ENCODE measurements at places on chromosomes 16 and 17.
A peak's percentile ranks its signal among the peaks of the same experiment; 100 is the strongest.

DNA sequence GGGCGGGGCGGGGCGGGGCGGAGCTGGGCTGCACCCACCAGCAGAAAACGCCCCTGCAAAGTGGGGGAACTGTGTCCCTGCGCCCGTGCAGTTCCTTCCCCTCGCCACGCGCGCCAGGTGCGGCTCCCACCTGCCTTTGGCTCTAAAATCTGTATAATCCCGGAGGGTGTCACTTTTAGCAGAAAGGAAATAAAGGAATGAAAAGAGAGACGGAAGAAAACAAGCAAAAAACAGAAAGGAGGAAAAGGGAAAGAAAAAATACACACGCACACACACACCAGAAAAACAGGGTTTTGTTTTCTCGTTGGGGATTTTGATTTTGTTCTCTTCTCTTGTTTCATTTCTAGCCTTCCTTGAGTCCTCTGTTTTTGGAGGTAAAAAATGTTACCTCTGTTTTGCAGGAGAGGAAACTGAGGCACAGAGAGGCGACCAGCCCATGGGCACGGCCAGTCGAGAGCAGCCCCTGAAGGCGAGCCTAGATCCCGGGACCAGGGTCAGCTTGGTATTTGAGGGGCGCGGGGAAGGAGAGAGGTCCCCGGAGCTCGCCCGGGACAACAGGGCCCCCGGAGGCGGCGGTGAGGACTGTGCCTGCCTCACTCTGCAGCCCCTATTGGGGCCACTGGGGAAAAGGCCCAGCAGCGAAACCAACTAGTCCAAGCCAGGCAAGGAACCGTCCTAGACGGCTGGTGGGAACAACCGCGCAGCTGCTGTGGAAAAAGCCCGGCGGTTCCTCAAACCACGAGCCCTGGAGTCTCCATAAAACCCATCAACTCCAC is 594 bp upstream of the CARHSP1 start:
- DNase-seq: no peak

- DNase-seq: no peak
Observed at GRCh38 chr17:60381958-60382357, 10.0 kb downstream of the USP32 start.

DNA sequence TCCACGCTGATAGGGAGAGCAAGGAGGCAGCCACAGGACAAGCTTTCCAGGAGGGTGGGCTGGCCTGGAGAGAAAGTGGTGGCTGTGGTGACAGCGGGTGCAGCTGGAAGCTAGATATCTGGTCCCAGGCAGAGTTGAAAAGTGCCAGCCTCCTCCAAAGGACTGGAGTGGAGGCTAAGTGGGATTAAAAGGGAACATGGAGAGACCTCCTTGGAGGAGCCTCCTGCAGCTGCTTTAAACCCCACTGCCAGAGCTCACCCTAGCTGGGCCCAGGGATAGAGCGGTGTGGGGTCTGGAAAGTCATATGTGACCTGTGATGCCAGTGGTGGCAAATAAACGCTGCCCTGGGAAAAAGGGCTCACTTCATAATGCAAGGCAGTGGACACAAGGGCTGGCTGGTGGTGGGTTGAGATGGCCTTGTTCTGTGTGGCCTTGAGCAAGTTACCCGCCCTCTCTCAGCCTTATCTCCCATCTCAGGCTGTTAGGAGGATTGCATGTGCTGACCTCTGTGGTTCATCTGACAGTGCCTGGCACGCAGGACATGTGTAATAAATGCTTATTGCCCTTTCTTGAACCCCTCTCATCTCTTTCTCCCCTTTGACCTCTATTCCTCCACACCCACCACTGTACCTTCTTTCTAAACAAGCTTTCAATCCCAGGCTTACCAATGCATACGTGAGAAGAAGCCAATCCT is 61.0 kb upstream of the LGALS9 start:
- no peak for DNase-seq

DNA sequence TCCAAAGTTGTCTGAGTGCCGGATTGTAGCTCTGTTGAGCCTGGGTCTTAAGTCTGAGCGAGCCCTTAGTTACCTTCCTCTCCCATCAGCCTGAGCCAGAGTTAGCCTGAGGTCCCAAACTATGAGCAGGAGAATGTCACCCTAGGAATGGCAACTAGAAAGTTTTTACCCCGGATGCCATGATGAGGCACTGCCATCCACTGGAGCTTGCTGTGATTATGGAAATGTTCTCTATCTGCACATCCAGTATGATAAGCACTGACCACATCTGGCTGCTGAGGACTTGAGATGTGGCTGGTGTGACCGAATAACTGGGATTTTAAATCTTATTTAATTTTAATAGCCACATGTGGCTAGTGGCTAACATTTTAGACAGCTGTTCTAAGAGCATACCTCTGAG is 550.0 kb downstream of the CDH13 start:
- no peak for DNase-seq

DNA sequence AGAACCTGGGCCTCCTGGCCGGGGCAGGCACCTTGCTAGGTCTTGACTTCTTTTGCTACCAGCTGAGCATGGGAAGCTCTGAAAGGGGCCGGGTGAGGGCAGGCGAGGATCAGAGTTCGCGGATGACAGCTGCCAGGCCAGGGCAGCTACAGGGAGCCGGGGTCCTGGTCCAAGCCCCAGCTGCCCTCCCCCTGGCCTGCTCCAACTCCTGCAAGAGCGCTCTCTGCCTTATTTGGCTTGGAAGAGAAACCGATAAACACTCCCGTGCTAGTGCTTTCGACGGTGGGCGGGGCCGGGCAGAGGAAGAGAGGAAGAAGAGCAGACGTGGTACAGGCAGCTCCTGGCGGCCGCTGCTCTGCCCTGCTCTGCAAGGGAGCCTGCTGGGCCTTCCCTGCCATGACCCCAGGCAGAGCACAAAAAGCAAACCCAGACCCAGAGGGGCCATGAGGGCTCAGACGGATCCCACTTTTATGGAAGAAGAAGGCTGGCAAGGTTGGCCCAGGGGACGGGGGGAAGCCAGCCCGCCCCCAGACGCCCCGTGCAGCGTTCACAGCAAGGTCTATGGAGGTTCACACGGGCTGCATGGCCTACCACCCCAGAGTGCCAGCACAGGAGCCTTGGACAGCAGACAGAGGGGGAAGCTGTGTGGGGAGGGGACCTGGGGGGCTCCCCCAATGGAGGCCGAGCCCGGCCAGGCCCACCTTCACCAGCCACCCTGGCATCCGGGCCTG is 25.6 kb downstream of the PIEZO1 start:
- DNase-seq: peak; percentile 61

GRCh38 chr17:8799570-8800212 is 526 bp upstream of the MFSD6L start:
- DNase-seq: no peak

GRCh38 chr16:83622010-83622409 is 185.8 kb upstream of the HSBP1 start:
- DNase-seq: no peak

DNA sequence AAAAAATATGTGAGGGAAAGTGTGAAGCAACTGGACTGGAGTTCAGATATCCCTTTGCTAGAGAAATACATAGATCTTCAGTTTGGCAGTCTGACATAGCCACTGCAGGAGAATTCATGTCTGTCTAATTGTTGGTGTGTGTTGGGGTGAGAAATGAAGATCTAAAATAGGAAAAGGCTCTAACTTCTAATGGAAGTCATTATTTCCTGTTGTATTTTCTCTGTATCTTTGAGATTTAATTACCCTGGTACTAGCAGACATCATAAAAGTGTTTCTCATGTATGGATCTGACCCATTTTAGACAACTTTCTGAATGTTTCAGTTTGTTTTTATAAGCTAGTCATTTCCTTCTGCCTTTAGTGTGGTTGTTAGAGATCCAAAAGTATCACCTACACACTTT is 128.3 kb downstream of the NLK start:
- no peak for DNase-seq

DNA sequence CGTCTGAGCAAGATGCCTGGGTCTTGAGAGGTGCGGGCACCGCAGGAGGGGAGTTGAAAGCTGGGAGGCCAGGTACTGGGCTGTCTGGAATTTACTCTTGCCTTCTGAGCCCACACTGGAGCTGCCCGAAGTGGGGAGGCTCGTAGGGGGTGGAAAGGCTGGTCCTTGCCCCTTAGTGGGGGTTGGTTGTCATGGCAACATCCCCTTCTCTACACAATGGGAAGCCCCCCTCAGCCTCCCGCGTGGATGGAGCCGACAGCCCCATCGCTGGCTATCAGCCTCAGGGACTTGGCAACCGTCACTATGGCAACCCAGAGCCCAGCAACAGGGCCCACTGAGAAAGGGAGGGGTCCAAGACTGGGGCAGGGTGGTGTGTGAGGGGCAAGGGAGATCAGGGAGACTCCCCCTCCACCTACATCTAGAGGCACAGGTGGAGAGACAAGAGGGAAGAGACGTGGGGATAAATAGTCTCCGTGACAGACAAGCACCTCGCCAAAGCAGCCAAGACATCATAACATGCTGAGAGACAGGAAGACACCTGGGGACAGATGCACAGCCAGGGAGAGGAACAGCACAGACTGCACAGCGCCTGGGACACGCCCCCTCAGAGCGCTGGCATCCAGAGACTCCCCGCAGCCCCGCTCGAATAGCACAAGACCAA is 5.3 kb upstream of the DNAH2 start:
- no peak for DNase-seq

- no peak for DNase-seq
Observed at GRCh38 chr17:75645501-75645888, 12.3 kb downstream of the SMIM5 start.

- no peak for DNase-seq
Observed at GRCh38 chr16:29644338-29644857, 18.6 kb upstream of the SPN start.

- no peak for DNase-seq
Observed at GRCh38 chr17:73731733-73732132, 87.5 kb upstream of the SDK2 start.

GRCh38 chr17:58531661-58532554 is 17.5 kb upstream of the MTMR4 start:
- peak; percentile 72 for DNase-seq

DNA sequence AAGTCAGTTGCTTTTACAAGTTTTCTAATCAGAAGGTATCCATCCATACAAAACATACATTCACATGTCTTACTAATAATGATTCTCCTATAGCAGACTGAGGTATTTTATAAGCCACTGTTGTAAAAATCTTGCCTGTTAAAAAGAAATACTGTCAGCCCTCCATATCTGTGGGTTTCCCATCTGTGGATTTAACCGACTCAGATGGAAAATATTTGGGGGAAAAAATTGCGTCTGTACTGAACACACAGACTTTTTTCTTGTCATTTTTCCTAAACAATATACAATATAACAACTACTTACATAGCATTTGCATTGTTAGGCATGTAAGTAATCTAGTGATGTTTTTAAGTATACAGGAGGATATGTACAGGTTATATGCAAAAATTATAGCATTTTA is 90.4 kb downstream of the PARN start:
- DNase-seq: no peak

DNA sequence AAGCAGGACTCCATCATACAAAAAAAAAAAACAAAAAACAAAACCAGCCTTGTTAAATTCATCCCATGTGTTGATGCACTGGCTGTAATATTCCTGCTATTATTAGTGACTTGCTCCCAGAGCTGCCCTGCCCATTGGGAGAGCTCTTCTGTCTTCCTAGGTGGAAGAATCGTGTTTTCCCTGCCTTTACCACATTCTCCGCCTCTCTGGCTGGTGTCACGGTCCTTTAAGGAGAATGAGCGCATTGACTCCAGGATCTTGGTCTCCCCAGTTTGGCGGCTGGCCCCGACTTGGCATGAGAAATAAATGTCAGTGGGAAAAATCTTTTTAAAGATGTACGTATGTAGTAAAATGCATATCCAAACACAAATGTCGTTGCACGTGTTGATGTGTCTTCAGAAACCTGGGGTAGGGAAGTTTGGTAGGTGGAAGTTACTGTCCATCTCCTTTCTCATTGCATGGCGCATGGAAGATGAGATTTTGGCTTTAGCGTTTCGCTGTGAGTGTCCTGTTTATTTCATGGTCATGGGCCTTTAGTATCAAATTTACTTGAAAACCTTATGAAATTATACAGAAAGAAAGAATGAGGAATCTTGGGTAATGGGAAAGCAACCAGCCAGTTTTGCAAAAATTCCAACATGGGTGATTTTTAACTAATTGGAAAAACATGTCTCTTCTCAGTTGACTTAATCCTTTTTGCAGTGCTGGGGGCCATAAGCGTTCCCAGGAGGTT is 15.5 kb downstream of the RMI2 start:
- no peak for DNase-seq

GRCh38 chr17:41535764-41536481 is 7.8 kb upstream of the KRT19 start:
- DNase-seq: no peak

DNA sequence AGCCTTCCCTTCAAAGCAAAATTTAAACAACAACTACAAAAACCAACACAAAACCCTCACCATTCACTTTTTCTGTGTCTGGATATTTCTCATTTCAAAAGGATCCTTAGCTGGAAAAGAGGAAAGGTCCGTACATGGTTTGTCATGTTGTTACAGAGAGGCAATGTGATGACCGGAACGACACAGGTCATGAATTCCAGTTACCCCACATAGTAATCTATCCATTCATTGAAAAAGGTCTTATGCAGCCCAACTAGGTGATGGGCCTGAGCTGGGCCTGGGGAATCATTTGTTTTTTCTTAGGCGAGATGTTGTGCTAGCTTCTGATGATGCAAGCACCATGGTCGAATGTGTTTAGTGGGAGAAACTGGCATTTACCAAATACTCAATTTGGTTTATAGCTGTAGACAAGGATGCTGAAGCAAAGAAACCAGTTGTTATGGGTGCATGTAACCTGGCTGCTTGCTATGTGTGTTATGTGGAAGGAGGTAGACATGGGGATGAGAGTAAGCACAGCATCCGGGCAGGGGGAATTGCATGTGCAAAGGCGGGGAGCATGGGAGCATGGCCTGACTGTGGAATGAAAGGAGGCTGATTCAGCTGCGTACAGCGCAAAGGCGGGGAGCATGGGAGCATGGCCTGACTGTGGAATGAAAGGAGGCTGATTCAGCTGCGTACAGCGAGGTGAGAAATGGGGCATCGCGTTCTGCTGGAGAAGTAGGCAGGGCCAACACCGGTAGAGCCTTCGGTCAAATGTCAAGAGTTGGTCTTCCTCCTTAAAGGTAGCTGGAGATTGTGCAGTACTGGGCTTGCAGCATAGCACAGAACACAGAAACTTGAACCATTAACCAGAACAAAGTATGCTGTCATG is 269.7 kb upstream of the MAF start:
- DNase-seq: no peak

DNA sequence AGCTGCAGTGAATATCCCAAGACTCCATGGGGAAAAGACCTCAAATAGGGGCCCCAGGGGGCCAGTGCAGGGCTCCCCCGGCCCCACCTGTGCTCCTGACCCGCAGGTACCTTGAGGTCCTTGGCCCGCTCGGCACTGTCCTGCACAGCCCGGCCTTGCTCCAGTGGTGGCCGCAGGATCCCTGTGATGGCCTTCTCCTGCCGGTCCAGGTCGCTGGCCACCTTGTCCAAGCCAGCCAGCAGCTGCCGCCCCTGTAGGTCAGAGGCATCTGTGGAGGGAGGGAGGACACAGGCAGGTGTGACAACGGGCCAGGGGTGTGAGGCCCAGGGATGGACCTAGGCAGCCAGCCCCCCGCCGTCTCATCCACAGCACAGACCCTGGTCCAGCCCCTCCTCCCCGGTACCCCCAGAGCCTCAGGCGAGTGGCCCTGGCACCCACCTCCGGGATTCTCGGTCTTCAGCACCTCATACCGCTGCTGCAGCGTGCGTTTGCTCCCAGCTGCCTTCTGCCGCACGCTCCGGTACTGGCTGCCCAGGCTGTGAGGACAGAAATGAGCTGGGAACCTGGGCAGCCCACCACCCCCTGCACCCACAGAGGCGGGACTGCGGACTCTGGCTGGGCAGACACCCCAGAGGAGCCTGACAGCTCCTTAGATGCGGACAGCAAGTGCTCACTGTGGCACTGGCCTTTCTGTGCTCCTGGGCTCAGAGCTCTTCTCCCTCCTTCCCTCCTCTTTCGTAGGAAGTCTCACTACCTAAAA is 43.7 kb downstream of the PPL start:
- no peak for DNase-seq

Measured in stimulated activated CD4-positive, alpha-beta T cell treated with anti-CD3 and anti-CD28 coated beads, Interleukin-15, amount 100 ng/mL, for 24 hours (primary cell).